Hematopoietic multipotent progenitor cell treated with erythropoietin and hydrocortisone succinate and interleukin-3 and kit ligand, for 6 days (in vitro differentiated cells): ENCODE measurements at places on chromosomes 11 and 22.
A peak's percentile ranks its signal among the peaks of the same experiment; 100 is the strongest.

- no peak for DNase-seq
Measured at GRCh38 chr11:46302866-46303265, 25.4 kb downstream of the CREB3L1 start.

DNA sequence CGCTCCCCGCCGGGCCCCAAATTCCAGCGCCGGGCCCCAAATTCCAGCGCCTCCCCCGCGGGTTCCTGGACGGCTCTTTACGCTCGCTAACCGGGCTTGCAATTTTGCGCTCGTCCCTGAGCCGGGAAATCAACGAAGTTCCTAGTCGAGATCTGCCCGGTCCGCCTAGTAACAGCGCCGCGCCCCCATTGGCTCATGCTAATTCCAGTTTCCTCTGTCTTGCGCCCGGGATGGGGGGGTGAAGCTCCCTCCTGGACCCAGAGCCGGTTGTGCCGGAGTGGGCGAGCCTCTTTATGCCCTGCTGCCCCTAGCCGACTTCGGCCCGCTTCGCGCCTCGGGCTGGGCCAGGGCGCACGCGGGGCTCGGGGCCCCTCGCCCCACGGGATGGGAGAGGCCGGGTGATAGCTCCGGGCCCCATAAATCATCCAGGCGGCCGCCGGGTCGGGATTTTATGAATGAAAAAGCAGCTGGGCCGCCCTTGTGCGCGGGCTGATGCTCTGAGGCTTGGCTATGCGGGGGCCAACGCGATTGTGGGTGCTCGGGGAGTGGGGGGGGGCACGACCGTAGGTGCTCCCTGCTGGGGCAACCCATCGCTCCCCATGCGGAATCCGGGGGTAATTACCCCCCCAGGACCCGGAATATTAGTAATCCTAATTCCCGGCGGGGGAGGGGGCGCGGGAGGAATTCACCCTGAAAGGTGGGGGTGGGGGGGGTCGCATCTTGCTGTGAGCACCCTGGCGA, 1.8 kb upstream of the CCND1 start:
- peak; percentile 90 for DNase-seq

DNA sequence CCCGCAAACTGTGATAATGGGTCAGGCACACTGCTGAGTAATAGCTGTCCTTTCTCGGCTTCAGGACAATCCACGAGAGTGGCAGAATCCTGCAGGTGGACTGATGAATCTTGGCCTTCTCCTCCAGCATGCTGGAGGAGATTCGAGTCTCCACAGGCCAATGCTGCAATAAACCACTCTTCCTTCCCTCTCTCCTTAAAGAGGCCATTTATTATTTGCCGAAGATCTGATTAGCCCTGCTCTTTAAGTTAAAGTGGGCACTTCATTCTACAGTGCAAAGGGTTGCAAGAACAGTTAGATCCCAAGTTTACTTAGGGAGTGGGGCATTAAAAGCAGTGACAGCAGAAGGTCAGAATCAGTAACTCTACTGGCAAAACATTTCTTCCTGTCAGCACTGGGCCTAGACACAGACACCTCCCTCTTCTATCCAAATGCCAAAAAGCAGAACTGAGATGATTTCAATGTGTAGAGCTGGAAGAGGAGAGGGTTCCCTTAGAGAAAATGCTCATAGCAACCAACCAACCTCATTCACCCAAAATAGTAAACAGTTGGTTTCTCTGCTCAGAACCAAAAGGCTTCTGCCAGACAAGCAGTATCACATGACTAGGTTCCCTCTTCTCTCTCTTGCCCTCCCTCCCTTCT, 121.7 kb downstream of the SGSM3 start:
- peak; percentile 64 for DNase-seq

DNA sequence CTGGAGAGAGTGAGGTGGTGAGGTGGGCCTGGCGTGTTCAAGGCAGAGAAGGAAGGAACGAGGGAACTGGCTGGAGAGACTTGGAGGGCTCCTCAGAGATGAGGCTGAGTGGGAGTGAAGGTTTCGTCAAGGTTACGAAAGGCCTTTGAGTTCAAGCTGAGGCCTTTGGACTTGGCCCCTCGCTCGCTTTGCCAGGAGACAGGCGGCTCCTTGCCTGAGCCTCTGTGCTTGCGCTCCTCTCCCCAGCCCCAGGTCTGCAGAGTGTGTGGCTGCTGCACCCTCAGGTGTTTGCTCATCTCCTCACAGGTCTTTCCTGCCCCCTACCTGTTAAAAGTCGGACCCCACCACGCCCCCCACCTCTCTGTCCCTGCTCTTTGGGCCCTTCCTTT, 91.6 kb downstream of the ATXN10 start:
- DNase-seq = no peak

DNA sequence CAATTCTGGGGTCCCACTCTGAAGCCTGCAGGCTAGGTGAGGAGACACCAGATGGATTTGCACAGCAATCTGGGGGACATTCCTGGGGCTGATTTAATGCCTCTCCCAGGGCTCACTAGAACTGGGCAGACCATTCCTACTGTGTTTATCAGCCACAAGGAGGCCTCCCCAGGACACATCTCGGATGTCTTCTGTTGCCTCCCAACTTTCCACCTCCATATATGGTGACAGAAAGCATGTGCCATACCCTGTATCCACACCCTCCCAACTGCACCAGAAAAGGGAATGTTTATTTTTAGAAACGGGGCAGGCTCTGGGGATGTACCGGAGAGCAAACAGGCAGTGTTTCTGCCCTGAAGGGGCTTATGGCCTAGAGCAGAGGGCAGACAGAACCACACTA, 181.8 kb downstream of the CSNK2A3 start:
- no peak for DNase-seq

GRCh38 chr11:45751430-45751829, 53.5 kb upstream of the SLC35C1 start:
- DNase-seq = no peak

DNA sequence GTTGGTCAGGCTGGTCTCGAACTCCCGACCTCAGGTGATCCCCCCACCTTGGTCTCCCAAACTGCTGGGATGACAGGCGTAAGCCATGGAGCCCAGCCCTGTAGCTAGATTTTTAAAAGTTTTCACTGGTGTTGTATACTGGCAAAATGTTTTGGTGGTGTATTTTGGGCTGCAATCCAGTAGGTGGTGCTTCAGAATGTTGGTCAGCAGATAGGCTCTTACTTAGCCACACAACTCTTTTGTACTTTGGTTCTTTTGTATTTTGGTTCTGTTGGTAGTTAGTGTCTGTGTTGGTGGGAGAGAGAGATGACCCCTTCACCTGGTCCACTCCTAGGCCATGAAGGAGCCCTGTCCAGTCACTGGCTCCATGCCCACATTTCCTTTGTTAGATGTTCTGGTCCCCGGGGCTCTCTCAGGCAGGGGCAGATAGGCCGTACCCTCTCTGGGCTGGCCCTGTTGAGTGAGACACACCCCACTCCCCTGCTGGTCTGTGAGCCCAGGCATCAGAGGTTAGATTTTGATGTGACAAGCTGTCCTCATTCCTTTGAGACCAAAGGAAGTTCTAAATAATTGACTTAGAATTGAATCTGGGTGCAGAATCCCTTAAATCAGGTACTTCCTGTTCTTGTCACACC, 123.8 kb downstream of the DDX10 start:
- DNase-seq = peak; percentile 55

DNA sequence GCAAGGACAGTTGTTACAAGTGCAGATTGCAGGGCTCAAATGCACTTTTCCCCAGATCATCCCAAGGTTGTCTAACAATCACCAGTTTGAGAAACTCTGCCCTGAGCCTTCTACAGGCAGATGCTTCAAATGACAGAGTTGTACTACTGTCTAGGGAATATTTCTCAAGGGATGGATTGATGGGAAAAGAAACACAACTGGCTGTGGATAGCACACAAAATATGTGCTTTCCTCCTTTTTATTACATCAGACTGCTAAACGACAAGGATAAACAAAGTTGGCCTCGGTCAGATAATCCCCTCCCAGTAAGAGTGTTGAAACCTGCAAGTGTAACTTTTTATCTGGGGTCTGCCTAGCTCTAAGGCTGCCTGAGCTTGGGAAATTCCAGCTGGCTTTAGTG, 46.6 kb upstream of the SORL1-AS1 start:
- no peak for DNase-seq

GRCh38 chr22:42892156-42892555, 35.1 kb upstream of the ARFGAP3 start:
- no peak for DNase-seq

DNA sequence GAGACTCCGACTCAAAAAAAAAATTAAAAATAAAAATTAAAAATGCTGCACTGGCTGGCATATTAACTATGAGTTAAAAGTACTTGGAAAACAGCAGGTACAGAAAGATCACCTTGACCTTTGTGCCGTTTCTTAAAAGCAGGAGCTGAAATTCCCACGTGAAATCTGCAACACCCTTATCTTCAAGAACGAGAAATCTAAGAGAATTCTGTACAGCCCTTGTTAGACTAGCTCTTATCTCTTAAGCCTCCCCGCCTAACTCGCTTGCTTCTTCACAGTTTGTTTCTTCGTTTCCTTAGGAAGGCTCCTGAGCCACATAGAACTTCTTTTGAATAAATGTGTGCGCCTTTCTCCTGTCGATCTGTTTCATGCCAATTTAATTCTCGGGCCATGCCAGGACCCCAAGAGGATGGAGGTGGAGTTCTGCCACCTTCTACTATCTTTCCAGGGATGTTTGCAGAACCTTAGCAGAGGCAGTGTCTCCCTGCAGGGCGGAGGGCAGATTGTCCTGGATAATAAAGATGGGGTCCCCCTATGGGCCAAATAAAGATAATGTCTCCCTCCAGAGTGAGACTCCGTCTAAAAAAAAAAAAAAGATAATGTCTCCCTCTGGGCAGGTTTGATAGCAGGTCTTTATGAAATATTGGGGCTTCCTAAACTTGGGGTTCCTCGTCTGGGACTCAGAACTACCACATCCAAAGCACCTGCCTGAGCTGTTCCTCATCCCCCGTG, 27.4 kb upstream of the SYT8 start:
- peak; percentile 50 for DNase-seq

DNA sequence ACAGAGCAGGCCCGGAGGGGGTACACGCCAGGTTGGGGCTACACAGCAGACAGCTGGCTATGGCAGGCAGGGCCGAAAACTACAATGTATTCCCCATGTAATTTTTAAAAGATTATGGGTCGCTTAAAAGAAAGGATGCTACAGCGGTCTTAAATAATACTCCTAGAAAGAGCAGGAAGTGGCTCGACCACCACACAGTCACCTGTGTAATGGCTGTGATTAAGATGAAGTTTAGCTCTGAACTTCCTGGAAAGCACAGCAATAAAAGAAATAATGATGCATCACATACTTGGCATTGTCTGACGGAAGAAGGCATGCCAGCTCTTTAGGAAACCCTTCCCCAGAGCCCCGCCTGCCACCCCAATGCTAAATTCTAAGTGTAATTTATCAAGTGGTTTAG, 32.6 kb downstream of the WNT11 start:
- DNase-seq = no peak

DNA sequence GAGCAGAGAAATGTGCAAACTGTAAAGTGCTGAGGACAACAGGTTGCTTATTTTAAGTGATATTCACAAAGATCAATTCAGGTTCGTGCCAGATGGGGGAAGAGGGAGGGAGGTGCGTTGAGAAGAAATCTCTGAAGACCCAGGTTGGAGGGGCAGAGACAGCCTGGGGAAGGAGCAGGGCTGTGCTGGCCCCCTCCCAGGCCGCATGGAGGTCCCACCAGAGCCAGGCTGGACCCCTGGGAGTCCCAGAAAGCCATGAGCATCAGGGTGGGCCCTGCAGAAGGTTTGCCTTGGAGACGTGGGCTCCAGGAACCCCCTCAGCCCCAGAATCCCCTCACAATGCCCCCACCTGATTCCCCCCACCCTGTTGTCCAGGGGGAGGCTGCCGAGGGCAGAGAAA, 47.4 kb downstream of the IGLL1 start:
- DNase-seq = no peak

GRCh38 chr11:94832604-94833235, 64.6 kb downstream of the AMOTL1 start:
- DNase-seq = no peak

DNA sequence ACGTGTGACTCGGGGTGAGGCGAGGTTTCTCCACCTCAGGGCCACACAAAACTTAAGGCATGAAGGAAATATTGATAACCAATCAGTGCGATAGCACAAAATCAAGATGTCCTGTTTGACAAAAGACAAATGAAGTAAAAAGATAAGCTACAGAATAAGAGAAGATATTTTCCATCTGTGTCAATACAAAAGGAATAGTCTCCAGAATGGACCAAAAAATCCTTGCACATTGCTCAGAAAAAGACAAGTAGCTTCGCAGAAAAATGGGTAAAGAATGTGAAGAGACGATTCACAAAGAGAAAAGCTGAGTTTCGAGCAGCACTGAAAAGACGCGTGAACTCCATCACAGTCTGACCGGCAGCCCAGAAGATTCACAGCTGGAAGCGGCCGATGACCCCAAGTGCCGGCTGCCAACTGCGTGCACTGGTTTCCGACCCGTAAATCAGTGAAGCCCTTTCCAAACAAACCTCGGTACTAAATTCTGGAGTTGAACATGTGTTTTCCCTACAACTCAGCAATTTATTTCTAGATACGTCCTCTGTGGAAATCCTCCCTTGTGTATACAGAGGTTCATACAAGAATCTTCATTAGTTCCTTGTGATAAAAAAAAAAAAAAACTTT, 308.4 kb downstream of the BRD1 start:
- no peak for DNase-seq

DNA sequence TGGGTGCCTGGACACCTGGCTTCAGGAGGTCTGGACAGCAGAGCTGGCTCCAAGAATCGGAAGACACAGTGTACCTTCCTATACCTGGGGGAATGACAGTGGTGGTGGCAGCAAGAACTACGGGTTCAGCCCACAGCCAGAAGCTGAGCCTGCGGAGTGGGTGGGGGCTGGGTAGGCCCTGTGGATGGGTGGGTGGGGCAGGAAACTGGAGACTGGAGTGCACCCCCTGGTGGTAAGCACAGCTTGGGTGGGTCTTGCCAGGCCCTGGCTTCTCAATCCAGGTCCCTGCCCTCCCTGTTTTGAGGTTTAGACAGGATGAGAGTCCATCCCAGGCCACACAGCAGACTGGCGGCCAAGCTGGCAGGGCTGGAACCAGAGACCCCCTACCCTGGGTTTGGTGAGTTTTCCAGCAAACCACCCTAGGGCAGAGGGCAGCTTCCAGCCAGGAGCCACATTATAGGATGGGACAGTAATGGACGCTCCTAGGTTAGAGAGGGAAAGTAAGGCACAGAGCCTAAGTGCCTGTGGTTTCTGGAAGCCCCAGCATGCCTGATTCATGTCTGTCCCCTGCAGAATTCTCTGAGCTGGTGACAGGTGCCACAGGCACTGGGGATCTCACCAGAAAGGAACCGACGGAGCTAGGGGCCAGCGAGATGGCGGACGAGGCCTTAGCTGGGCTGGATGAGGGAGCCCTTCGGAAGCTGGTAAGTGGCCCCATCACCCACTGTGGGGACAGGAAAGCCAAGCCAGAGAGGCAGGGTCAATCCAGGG, 1.7 kb downstream of the SMTN start:
- DNase-seq = peak; percentile 87

- DNase-seq = no peak
Measured at GRCh38 chr22:39656495-39657490, 86.2 kb downstream of the CACNA1I start.

- DNase-seq = peak; percentile 97
Measured at GRCh38 chr11:71787098-71787823, 45.7 kb upstream of the DEFB108B start.
